ENCODE measurements at places on chromosomes 13 and 19. TPM values are rescaled to one million over a fixed set of nuclear protein-coding genes. Genes with fewer than 3 reads are reported as not detected.

DNA sequence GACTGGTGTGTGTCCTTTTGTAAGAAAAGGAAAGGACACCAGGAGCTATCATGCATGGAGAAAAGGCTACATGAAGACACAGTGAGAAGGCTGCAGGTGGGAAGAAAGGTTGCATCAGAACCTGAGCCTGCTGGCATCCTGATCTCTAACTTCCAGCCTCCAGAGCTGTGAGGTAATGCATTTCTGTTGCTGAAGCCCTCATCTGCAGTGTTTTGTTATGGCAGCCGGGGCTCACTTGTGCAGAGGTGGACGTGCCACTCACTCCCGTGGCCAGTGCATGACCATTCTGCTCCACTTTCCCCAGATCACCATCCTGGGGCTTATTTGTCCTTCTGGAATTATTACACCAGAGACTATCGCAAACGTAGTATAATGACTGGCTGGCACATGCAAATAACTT lies 155.3 kb downstream of the IRS2 start:
- no peak for DNase-seq

DNA sequence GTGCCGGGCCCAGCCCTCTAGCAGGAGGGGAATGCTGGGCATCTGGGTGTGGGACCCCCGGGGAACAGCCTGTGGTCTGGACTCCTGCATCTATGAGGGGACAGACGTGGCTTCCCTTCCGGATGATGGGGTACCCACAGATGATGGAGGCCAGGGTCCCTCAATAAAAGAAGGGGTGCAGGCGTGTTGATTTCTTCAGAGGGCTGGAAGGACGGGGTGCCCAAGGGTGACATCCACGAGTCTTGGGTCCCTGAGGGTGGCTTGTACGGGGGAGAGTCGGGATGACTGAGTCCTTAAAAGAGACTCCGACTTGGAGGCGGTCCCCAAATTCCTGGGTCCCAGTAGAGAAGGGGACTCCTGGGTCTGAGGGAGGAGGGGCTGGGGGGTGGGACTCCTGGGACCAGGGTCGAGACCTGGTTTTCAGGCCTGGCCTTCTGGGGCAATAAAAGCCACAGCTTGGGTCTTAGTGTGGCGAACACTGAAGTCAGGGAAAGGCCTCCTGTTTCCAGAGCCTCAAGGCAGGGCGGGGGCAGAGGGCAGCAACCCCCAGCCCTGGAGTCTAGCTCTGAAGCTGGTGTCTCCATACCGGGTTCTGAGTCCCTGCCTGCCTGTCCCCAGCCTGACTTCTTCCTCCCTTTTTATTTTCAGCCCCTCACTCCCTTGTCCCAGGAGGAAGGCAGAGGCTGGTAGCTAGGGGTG lies 459 bp upstream of the GRIN2D start:
- DNase-seq = no peak

GRCh38 chr19:29510701-29511265 lies 15.0 kb upstream of the VSTM2B start:
- DNase-seq = no peak

GRCh38 chr19:10327793-10328192 lies 5.5 kb downstream of the RAVER1 start:
- DNase-seq = no peak

- DNase-seq = no peak
Measured at GRCh38 chr13:114015111-114015968, 41.5 kb upstream of the C13orf46 start.

- DNase-seq = no peak
Measured at GRCh38 chr13:64553411-64554129, 2676.6 kb downstream of the PCDH9 start.

DNA sequence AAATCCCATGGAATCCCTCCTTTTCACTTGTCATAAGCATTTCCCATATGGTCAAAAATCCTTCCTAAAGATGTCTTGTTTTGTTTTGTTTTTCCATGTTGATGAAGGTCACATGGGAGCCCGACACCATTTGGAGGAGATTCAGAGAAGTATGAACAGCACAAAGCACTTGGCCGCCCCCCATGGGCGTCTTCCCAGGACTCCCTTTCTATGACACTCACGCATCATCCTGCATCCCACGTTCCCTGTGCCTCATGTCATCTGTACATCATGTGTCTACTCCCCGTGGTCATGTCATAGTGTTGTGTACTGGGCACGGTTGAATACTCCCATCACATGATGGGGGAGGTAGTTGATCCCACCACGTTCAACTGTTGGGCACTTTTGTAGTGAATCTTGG lies 2.0 kb downstream of the ZSCAN1 start:
- no peak for DNase-seq

DNA sequence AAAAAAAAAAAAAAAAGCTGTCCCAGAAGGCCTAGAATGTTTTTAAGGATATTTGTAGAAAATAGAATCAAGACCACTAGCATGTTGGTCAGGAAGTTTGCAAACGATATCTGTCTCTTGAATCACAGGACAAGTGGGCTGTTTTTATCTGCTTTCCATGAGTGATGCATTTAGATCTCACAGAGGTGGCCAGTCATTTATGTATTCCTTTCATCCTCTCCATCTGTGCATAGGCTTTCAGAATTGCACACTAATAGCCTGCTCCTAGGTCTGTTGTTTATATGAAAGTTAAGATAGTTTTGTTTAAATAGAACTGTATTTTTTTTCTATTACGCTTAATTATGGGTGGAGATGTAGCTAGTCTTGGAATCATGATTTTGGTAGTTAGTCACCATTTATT lies 289.5 kb downstream of the SHISA2 start:
- DNase-seq = no peak

Gene KLK1
- not detected for total RNA-seq

Gene ZNF626
- 8.6 TPM for total RNA-seq

Gene ADGRL1
- total RNA-seq = 7.9 TPM

Gene LILRA1
- total RNA-seq = 0.51 TPM

Gene COLGALT1
- 41.1 TPM for total RNA-seq

Gene EEF1AKMT1
- 6.2 TPM for total RNA-seq
